Activated naive CD4-positive, alpha-beta T cell treated with Interleukin-2 at 50 U/mL for 16 hours (primary cell): ENCODE measurements at places on chromosomes 11 and 22.

DNA sequence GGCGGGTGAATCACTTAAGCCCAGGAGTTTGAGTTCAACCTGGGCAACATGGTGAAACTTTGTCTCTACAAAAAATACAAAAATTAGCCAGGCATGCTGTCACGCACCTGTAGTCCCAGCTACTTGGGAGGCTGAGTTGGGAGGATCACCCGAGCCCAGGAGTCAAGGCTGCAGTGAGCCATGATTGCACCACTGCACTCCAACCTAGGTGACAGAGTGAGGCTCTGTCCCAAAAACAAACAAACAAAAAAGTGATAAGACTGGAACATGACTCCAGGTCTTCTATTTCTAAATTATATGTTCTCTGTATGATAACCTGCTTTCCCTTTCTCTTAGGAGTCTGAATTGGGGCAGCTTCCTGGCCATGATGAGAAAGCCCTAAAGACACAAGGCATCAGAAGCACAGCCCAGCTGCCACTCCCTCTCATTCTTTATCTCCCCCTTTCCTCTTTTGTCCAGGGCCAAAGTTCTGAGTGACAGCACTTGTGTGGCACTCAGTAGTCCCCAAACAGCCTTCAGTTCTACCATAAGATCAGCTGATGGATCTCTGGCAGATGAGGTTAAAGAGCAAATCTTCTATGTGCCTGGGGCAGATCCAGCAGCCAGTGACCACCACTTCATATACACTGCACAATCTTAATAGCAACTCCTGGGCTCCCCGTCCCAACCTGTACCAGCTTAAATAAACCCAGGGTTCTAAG is 136.0 kb downstream of the C11orf58 start:
- no peak for DNase-seq

DNA sequence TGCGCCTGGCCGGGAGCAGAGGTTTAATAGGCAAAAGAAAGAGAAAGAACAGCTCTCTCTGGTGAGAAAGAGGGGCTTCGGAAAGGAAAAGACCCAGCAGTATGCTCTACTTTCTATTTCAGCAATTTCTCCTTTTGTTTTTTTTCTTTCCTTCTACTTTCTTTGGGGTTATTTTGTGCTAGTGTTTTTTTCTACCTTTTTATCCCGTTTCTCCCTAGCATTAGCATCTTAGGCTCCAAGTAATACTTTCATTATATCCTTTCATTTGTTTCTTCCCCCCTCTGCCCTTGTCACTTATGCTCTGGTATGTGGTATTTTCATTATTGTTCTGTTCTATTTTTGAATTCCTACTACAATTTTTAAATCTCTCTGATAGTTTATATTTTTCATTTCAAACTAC is 4.5 kb downstream of the SNU13 start:
- no peak for DNase-seq

GRCh38 chr11:113147249-113147648 is 167.1 kb upstream of the TTC12 start:
- DNase-seq, result no peak

GRCh38 chr22:42676059-42676607 is 26.9 kb upstream of the CYB5R3 start:
- DNase-seq, result no peak

DNA sequence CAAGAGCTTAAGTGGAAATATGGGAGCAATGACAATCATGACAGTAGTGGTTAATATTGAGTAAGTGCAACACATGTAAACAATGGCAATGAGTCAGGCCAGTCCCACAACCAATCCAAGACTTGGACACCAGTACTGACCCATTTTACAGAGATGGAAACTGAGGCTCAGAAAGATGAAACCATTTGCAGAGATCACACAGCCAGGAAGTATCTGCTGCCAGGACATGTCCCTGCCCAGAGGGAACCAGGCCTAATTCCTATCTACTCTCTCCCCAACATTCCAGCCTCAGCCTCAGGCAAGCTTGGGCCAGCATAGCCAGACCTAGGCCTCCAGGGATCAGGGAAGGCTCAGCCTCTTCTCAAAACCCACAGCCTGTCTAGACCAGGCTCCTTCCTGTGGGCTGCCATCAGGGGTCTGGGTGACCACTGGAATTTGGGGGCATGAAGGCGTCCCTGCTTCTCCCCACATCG is 395.1 kb downstream of the MN1 start:
- no peak for DNase-seq
